Activated naive CD4-positive, alpha-beta T cell treated with anti-CD3 and anti-CD28 coated beads, Interleukin-2, amount 10 ng/mL, durations not matched to agents 7 days and 5 days (primary cell): ENCODE measurements at places on chromosomes 13 and 19.
A peak's percentile ranks its signal among the peaks of the same experiment; 100 is the strongest.

- peak; percentile 65 for DNase-seq
Observed at GRCh38 chr19:57103573-57104277, 16.1 kb upstream of the USP29 start.

- DNase-seq = no peak
Observed at GRCh38 chr13:70173598-70173959, 65.3 kb upstream of the KLHL1 start.

GRCh38 chr19:20558011-20558410 lies 7.6 kb downstream of the ZNF737 start:
- peak; percentile 33 for DNase-seq

DNA sequence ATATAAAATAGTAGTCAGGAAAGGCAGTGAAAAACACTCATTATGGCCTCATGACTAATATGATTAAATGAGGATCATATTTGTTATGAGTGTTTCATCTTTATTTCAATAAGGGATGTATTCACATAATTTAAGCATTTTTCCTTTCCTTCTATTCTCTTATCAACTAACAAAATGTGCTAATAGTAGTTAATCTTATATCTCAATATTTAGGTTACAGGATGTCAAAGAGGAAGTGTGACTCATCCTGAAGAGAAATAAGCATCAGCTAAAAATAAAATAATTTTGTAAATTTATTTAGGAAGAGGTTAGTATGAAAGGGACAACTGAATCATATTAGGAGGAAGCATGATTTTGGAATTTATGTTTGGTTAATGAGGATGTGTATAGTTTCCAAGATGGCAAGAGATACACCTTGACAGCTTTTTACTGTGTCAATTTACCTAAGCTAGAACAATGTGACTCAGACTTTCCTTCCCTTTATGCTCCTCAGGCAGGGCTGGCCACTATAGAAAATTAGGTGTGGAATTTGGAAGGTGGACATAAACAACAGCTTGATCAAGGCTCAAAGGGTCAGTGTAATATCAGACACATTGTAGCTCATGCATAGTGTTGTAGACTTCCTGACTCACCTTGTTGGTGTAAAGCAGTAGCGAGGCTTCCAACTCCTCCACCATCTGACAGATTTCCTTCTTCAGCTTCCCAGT lies 172.7 kb downstream of the SLITRK1 start:
- DNase-seq = no peak
